ENCODE measurements at places on chromosomes 2 and 18.

DNA sequence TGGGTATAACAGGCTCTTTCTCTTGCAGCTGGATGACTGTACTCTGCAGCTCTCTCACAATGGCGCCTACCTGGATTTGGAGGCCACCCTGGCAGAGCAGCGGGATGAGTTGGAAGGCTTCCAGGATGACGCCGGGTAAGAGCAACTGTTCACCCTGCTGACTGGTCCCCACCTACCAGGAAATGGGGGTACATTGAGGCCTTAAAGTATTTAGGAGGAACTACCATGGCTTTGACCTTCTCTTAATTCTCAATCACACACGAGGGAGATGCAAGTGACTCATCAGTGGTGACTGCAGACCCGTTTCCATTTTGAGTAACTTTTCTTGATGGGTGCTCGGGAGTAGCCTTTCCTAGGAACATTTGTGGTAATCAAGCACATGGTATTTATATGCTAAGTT, 58.0 kb downstream of the FHOD3 start:
- DNase-seq = no peak

DNA sequence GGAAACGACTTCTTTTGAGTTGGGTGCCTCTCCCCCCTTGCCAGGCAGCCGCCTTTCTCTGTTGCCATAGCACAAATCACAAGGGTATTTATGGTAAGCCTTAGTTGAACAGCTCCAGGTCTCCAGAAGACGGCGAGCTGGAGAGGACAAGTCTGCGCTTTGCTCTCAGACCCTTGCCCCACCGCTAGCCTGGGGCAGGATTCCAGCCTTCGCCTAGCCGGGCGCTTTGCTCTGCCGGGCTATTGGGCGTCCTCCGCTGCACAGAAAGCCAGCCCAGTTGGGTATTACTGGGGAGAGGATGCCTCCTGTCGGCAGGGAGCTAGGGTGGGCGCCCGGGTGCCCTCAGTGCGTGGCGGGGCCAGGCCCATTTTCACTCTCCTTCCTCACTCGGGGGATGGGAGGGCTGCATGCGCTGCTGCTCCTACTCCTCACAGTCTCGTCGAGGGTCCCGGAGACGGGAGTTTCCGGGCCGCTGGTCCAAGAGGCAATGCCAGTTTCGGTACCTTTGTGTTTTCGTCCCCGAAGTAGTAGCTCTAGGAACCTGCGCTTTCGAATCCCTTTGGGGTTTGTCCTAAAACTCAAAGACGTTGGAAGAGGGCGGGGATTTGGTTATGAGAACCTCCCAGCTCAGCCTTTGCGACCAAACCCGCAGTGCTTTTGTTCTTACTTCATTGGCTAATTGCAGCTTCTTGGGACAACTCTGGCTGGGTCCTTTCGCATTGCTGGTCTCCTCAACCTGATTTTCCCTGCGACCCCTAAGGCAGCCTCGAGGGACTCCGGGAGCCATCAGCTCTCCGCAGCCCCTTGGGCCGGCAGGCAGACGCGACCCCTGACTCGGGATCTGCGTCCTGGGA, 3.6 kb upstream of the DLX2 start:
- no peak for DNase-seq

GRCh38 chr2:79860228-79861058, 347.6 kb downstream of the CTNNA2 start:
- DNase-seq = peak; percentile 22

- peak; percentile 78 for DNase-seq
Observed at GRCh38 chr18:23716516-23716915, 27.3 kb downstream of the LAMA3 start.

GRCh38 chr2:96529376-96530143, 7.0 kb upstream of the ARID5A start:
- peak; percentile 41 for DNase-seq

DNA sequence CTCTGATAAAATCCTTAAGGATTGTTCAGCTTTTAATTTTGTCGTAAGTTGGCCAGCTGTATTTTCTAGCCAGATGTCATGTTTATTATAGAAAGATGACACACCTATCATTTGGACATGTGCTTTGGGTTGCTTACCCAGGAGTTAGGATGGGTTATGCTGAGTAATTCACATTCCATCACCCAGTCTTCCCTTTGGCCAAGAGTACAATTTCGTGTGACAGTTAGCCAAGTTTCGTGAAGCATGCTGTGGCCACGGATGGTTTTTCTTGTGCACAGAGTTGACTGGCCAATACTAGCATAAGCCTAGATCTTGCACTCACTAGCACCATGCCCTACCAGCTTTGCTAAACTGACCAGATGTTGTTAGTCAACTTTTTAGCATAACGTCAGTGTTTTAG, 5.8 kb downstream of the MAPRE3 start:
- DNase-seq = no peak

DNA sequence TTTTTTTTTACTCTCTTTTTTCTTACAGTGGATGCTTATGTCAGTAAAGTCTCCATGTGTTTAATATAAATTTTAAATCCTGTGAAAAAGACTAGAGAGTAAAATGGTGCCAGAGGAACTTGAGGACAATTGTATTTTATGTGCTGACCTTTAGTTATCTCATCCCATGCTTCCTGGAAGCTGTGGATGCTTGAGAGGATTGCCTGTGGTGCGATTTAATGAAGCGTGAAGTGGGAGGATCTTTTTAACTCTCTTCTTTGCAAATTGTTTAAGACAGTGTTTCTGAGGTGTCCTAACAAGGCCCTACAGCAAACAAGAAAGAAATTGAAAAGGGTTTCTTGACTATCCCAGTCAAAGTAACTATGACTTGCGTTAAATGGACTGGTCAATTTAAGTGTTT, 84.2 kb downstream of the DTNA start:
- no peak for DNase-seq
